ENCODE measurements at places on chromosomes 7 and 10. TPM values are rescaled to one million over a fixed set of nuclear protein-coding genes. Genes with fewer than 3 reads are reported as not detected.

DNA sequence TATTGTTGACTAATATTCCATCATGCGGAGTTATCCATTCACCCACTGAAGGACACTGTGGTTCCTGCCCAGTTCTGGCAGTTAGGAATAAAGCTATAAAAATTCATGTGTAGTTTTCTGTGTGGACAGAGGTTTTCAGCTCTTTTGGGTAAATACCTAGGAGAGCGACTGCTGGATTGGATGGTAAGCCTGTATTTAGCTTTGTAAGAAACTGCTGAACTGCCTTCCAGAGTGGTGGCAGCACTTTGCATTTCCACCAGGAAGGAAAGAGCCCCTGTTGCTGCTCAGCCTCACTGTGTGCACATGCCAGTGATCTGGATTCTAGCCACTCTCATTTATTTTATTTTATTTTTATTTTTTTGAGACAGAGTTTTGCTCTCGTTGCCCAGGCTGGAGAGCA is 14.2 kb downstream of the ZNF775 start:
- no peaks in the 10 kb centered on the region for H3K27me3 ChIP-seq
- H3K4me1 ChIP-seq: peaks cover 8% of the 10 kb centered on the region
- peaks cover 5% of the 10 kb centered on the region for H3K36me3 ChIP-seq
- no peak overlapping the region for H3K4me3 ChIP-seq
- H3K27ac ChIP-seq: no peak overlapping the region

- H3K4me1 ChIP-seq: peaks cover 2% of the 10 kb centered on the region
- H3K27me3 ChIP-seq: no peaks in the 10 kb centered on the region
- H3K27ac ChIP-seq: no peak overlapping the region
- no peak for DNase-seq
Measured at GRCh38 chr10:17747883-17748550, 4.0 kb upstream of the TMEM236 start.

UNCX gene
- total RNA-seq: not detected

AASS gene
- 6.7 TPM for total RNA-seq
